ENCODE measurements at places on chromosomes 3 and 15.
A peak's percentile ranks its signal among the peaks of the same experiment; 100 is the strongest.

- H3K27me3 ChIP-seq, result no peaks in the 10 kb centered on the region
- H3K4me3 ChIP-seq, result no peak overlapping the region
- H3K27ac ChIP-seq, result no peak overlapping the region
- H3K36me3 ChIP-seq, result no peaks in the 10 kb centered on the region
- H3K4me1 ChIP-seq, result peaks cover 24% of the 10 kb centered on the region
These were observed 14.1 kb upstream of the TOPAZ1 start for GRCh38 chr3:44227632-44228031.

GRCh38 chr15:27884726-27885125 is 214.4 kb downstream of the OCA2 start:
- no peak overlapping the region for H3K4me3 ChIP-seq
- no peaks in the 10 kb centered on the region for H3K4me1 ChIP-seq
- no peaks in the 10 kb centered on the region for H3K36me3 ChIP-seq
- DNase-seq, result no peak

- H3K36me3 ChIP-seq, result peaks cover 40% of the 10 kb centered on the region
- H3K4me1 ChIP-seq, result peaks cover 12% of the 10 kb centered on the region
- no peaks in the 10 kb centered on the region for H3K27me3 ChIP-seq
- DNase-seq, result no peak
- no peak overlapping the region for H3K4me3 ChIP-seq
These were observed 78.1 kb downstream of the OXNAD1 start for GRCh38 chr3:16343101-16343500.

DNA sequence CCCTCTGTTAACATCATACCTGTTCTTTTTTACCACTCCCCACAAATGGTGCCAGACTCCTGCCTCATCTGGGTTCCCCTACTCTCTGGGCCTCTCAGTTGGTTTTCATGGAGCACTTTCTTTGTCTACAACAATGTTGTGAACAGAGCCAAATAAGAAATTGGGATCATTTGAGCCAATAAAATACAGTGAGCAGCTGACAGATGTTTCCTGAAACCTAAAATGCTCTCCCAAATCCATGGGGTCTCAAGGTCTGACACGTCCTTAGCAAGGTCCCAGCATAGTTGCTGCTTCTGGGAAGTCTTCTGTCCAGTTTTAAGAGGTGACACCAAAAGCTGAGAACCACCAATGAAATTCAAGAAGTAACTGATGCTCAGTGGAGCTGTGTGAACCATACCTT is 1.7 kb downstream of the NMNAT3 start:
- no peaks in the 10 kb centered on the region for H3K27me3 ChIP-seq
- H3K36me3 ChIP-seq, result no peaks in the 10 kb centered on the region
- DNase-seq, result no peak
- no peak overlapping the region for H3K4me3 ChIP-seq

DNA sequence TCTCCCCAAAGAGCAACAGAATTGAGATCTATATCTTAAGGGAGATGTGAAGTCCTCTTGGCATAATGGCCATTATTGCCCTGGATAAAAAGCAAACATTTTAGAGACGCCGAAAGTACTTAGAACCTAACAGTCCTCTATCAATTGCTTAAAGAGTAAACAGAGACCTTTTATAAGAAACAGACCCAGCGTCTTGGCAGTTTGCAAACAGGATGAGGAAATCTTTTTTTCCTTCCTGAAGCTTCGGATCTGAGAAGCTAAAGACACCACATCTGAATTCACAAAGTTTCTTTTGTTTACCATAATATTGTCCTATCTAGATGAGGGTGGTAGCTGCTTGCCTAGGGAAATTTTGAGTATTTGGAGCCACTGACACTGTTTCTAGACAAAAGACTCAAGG is 59.9 kb upstream of the LIMD1 start:
- H3K4me3 ChIP-seq, result no peak overlapping the region
- no peaks in the 10 kb centered on the region for H3K36me3 ChIP-seq
- no peaks in the 10 kb centered on the region for H3K27me3 ChIP-seq
- H3K4me1 ChIP-seq, result peaks cover 18% of the 10 kb centered on the region
- DNase-seq, result no peak

GRCh38 chr3:125990253-125990970 is 21.4 kb downstream of the ROPN1B start:
- peaks cover 3% of the 10 kb centered on the region for H3K4me1 ChIP-seq
- DNase-seq, result peak; percentile 49
- no peak overlapping the region for H3K27ac ChIP-seq
- H3K36me3 ChIP-seq, result no peaks in the 10 kb centered on the region
- peak overlapping the region; percentile 53 for H3K4me3 ChIP-seq

DNA sequence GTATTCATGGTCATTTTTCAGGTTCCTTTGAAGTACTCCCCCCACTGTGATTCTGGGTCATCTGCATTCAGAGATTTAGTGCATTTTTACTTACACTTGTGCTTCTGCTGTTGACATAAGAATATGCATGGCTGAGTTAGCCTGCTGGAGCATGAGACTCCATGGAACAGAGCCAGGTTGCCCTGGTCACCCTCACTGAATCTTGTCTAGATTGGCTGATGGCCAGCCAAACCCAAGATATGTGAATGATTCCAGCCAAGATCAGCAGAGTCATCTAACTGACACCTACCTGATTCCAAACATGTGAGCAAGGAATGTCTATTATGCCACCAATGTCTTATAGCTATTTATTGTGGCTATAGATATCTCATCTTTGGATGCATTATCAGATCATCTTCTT is 25.1 kb downstream of the DTWD1 start:
- DNase-seq, result no peak
- no peak overlapping the region for H3K27ac ChIP-seq
- peaks cover 21% of the 10 kb centered on the region for H3K36me3 ChIP-seq
- no peaks in the 10 kb centered on the region for H3K4me1 ChIP-seq
- no peaks in the 10 kb centered on the region for H3K27me3 ChIP-seq
- no peak overlapping the region for H3K4me3 ChIP-seq

DNA sequence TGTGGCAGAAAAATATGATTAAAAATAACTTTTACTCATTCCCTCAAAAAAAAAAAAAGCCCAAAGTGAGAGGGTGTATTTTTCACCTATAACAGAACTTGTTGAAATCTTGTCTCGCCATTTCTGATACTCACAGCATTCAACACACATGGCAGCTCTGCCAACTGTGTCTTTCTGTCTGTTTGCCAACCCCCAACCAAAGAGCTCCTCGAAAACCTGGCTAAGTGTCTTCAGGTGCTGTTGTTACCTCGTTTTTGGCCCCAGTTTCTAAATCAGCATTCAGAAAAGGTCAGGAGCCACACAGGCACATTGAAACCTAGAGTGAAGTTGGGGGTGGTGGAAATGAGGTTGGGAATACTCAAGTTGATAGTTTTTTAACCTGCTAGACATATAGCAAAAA is 123.5 kb downstream of the TMEM108 start:
- no peaks in the 10 kb centered on the region for H3K36me3 ChIP-seq
- H3K27ac ChIP-seq, result no peak overlapping the region
- no peaks in the 10 kb centered on the region for H3K27me3 ChIP-seq
- no peak for DNase-seq
- no peaks in the 10 kb centered on the region for H3K4me1 ChIP-seq
- no peak overlapping the region for H3K4me3 ChIP-seq

- H3K4me3 ChIP-seq, result no peak overlapping the region
- H3K36me3 ChIP-seq, result no peaks in the 10 kb centered on the region
- H3K27ac ChIP-seq, result no peak overlapping the region
- no peak for DNase-seq
These were observed 24.2 kb downstream of the PPM1L start for GRCh38 chr3:160780245-160780644.

DNA sequence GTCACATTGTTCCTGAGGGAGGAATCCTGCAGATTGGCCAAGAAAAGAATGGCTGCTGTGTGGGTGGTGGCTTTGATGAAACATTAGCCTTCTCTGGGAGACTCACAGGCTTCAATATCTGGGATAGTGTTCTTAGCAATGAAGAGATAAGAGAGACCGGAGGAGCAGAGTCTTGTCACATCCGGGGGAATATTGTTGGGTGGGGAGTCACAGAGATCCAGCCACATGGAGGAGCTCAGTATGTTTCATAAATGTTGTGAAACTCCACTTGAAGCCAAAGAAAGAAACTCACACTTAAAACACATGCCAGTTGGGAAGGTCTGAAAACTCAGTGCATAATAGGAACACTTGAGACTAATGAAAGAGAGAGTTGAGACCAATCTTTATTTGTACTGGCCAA is 6.1 kb downstream of the PTX3 start:
- H3K27me3 ChIP-seq, result peaks cover 14% of the 10 kb centered on the region
- H3K4me1 ChIP-seq, result peaks cover 6% of the 10 kb centered on the region
- no peaks in the 10 kb centered on the region for H3K36me3 ChIP-seq
- no peak for DNase-seq
- H3K27ac ChIP-seq, result no peak overlapping the region

DNA sequence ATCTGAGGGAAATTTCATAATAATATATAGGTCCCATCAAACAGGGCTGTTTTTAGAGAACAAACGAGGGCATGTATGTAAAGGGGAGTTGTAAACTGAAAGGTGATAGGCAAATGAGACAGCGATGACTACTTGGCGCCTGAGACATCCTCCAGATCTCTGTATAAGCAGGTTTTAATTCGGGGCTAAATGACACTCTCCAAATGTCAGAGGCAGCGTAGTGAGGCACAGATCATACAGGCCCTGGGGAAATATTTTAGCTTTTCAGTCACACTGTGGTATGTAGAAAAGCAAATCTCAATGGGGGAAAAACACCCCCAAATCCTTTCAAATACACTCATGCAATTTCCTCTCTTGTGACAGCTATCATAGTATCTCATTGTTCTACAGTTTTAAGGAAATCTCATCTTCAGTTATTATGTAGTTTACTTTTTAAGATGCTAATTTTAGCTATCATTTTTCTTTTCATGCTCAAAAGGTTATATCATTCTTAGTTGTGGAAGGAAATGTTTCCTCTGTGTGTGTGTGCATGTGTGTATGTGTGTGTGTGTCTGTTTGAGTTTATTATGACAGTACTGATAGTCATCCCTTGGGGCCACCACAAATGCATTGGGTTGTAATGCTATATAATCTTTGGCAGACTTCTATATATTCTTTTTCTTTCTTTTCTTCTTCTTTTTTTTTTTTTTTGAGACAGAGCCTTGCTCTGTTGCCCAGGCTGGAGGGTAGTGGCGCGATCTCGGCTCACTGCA is 1.1 kb downstream of the TPRG1 start:
- no peaks in the 10 kb centered on the region for H3K27me3 ChIP-seq
- H3K36me3 ChIP-seq, result no peaks in the 10 kb centered on the region
- DNase-seq, result no peak
- no peak overlapping the region for H3K4me3 ChIP-seq
- H3K4me1 ChIP-seq, result no peaks in the 10 kb centered on the region

GRCh38 chr3:27990324-27990723 is 251.1 kb upstream of the CMC1 start:
- H3K36me3 ChIP-seq, result no peaks in the 10 kb centered on the region
- H3K4me3 ChIP-seq, result no peak overlapping the region
- no peaks in the 10 kb centered on the region for H3K27me3 ChIP-seq
- no peaks in the 10 kb centered on the region for H3K4me1 ChIP-seq
- no peak overlapping the region for H3K27ac ChIP-seq
- DNase-seq, result no peak

- H3K36me3 ChIP-seq, result no peaks in the 10 kb centered on the region
- H3K4me1 ChIP-seq, result no peaks in the 10 kb centered on the region
- H3K27me3 ChIP-seq, result no peaks in the 10 kb centered on the region
- no peak overlapping the region for H3K27ac ChIP-seq
- H3K4me3 ChIP-seq, result no peak overlapping the region
These were observed 11.9 kb upstream of the PARL start for GRCh38 chr3:183896610-183897009.

All from common myeloid progenitor, CD34-positive (primary cell).